RPMI7951 (cell line): ENCODE measurements at places on chromosomes 6 and 20.

DNA sequence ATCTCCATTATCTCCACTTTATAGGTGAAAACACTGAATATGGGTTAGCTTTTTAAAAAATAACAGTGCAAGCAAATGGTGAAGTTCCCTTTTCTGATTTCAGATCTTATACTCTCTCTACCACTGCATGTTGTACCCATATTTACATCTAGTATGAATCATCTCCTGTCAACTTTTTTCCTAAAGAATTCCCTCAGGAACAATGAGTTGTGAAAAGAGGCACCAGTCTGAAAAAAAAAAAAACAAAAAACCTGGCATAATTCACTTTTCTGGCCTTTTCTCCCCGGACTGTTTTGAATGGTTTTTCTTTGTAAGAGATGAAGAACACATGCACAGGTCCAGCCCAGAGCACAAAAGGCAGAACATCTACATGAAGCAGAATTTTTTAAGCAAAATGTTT, 596.0 kb downstream of the COL12A1 start:
- DNase-seq: no peak

DNA sequence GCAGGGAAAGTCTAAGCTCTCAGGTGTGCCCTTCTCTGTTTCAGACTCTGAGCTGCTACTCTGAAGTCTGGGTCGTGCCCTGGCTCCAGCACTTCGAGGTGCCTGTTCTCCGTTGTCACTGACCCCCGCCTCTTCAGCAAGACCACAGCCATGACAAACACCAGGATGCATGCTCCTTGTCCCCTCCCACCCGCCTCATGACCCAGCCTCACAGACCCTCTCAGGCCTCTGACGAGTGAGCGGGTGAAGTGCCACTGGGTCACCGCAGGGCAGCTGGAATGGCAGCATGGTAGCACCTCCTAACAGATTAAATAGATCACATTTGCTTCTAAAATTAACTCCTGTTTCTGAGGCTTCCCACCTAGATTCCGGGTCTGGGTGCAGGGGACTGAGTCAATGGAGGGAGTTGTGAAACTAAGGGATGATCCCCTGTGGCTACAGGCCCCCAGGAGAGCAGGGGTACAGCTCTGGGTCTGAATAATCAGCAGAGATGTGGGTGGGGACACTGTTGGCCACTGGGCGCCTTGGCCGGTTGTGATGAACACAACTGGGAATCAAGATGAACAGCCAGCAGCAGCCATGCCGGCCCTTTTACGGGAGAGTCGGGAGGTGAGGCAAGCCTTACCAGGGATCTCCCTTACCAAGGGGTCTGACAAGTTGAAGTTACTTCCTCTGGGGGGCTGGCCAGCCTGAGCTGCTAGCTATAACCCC, 10.7 kb downstream of the CST7 start:
- DNase-seq: no peak

DNA sequence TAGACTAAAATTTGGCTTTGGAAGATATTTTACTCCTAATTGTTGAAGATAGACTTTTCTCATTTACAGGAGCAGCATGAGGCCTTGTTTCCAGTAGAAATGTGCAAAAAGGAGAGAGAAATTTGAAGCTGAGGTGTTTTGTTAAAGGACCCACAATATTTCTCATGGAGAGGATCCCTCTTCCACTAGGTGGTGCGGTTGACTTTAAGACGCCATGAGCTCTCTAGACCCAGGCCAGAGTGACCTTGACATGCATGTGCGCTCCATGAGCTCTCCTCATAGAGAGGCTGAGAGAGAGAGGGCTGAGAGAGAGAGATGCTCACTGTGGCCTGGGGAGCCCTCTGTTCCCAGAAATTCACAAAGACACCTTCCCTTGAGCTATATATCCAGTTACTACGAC, 861.2 kb upstream of the EYS start:
- DNase-seq: no peak

- no peak for DNase-seq
These were observed 276.5 kb downstream of the CDC5L start for GRCh38 chr6:44663860-44664634.

DNA sequence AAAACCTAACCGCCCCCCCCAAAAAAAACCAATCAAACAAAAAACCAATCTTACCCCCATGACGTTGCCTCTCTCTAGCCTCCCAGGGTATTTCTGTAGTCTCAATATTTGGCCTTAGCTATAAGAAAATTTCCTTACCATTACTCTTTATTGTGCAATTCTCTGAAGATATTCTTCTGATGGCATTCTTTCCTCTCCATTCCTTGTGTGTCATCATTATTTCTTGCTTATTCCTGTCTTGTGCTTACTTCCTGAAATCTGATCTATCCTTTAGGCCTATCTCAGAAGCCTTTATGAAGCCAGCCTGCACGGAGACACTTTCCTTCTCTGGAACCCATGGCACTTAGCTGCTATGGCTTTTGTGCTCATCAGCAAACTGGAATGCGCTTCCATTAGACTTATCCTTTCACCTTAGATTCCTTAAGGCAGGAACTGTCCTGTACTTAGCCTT, 65.9 kb upstream of the DDR1 start:
- DNase-seq: peak; percentile 79

DNA sequence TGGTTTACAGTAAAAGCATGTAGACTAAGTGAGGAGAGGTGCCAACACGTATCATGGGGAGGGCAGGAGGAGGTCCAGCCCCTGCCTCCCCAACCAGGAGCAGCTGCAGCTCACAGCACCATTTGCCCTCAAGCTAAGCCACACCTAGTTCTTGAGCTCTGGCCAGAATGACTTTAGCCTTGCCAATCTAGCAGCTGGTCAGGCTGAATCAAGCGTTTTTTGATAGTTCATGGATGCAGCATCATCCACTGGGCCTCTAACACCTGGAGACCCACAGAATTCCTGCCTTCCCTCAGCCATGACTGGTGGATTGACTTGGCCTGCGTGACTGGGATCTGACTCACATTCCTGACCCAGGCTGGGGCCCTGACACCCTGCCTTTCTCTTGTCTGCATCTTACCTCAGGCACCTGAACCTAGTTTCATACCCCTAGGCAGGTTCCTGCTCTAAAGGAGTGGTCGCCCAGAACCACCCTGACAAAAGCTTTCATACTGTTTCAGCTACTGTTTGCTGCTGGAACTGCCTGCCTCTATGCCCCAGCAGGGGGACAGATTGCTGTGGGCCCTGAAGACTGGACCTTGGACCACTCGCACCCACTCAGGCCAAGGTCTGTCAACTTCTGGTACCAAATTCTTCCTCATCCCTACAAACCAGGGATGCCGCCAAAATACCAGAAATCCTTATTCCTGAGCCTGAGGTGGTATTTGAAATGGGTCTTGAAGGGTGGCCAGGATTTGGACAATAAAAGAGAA, 122.3 kb downstream of the QRSL1 start:
- peak; percentile 77 for DNase-seq

GRCh38 chr6:39091220-39091619, 23.8 kb downstream of the SAYSD1 start:
- no peak for DNase-seq

DNA sequence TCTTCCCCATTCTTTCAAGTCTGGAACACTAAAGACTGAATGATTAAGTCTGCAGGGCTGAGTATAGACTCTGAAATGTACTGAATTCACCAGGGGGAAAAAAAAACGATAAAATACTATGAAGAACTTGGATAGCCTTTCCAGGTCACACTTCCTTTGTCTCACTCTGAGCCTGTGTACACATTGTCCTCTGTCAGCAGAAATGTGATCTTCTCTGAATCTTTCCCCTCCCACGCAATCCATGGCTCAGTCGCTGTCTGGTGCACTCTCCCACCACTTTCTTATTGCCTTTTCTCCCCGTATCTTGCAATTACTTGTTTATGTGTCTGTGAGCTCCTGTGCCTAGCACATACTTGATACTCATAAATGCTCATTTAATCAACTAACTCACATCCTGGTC, 212.6 kb upstream of the RSPO3 start:
- DNase-seq: no peak

DNA sequence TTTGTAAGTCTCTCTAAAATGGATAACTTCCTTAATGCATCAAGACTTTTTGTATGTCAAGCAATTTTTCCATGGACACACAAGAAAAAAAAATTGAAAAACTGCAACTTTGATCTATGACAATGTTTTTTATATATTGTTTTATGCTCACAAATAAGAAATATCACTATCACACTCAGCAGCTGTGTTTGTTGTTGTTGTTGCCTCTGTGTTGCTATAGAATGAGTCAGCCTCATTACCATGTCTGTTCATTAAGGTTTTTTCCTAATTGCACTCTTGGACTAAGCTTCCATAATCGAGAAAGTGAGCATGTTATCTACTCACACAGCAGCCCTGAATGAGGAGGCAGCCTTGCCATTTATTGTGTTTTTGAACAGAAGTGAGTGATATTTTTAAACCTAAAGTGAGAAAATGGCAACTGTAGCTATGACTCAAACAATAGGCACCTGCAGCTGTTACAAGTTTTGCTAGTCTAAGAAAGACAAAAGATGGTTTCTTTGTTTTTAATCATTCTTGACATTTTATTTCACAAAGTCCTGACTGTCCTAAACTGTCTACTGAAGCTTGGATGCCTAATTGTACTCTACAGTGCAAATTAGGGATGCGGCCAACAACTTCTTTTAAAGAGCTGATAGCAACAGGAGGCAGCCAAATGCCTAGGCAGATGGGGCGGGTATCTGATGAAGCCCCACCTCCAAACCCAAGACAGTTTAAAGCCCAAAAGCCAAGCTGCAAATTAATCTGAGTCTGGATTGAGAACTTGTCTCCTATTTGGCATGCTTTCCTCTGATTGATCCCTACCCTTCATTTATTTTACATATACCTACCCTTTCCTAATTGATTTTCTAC, 77.9 kb upstream of the DOK5 start:
- no peak for DNase-seq

DNA sequence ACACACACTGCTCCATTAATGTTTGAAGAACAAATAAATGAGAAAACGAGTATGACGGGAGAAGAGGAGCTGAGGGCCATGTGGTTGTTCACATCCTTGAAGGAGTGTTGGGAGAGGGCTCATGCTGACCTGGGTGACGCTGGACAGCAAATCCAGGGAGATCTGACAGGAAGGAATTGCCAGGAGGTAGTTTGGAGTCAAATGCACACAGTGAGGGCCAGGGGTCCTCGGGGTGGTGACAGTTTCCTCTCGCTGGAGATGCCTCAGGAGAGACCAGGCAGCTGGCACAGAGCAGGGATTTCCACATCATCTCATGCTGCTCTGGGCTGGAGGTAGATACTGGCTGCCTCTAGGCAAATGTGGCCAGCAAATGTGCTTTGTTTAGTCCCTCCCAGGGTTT, 2.0 kb upstream of the TMEM181 start:
- no peak for DNase-seq

GRCh38 chr20:48298851-48299484, 513.7 kb upstream of the SULF2 start:
- peak; percentile 98 for DNase-seq

GRCh38 chr6:117451671-117452070, 25.9 kb upstream of the ROS1 start:
- DNase-seq: no peak

DNA sequence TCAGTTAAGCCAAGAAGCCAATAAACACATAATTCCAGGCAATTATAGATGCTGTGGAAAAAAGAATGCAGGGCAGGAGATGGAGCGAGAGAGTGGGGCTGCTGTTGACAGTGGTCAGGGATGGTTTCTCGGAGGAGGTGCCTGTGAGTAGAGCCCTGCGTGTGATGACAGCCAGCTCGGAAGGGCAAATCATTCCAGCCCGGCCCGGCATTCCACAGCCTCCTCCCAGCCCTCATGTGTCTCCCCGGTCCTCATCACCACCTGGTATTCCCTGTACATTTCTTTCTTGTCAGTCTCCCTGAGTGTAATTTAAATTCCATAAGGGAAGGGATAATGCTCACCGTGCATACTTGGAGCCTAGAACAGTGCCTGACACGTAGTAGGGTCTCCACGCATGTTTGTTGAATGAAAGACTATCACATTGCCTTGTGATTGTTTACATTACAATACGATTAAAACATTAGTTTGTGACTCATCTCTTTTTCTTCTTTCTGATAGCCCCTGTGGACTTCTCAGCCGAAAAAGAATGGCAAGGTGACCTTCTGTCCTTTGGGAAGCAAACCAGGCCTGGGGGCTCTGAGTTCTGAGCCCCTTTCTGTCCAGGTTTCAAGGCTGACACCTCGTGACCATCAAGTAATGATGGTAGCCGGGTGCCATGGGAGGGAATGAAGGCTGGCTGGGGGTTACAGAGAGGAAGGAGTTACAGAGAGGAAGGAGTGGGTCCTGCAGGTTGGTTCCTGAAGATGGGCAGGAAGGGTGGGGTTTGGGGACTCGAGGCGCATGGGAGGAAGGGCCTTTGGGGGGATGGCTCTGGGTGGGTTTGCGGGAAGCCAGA, 379.5 kb upstream of the SULF2 start:
- no peak for DNase-seq

GRCh38 chr6:138331984-138332383, 45.7 kb upstream of the SMIM28 start:
- no peak for DNase-seq

- DNase-seq: peak; percentile 34
These were observed 64.5 kb downstream of the OR2B2 start for GRCh38 chr6:27847706-27848105.

- no peak for DNase-seq
These were observed 77.0 kb upstream of the SGK1 start for GRCh38 chr6:134394905-134395304.

- peak; percentile 30 for DNase-seq
These were observed 110.8 kb downstream of the SNX5 start for GRCh38 chr20:17857639-17858449.

- no peak for DNase-seq
These were observed 55.0 kb upstream of the IYD start for GRCh38 chr6:150313781-150314180.

DNA sequence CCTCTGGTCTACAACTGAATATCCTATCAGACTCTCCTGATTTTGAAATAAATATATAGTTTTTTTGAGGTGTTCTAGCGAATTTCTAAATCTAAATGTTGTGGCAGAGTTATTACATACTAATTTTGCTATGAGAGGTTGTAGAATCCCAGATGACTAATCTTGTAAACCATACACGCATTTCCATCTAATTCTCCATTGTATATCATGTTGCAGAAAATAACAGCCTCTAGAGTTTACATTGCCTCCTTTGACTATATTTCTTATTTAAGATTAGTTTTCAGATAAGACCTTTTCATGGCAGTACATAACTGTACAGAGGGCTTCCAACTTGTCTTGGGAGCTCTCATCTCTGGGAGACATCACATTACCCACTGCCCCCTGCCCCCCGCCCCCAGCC, 22.9 kb downstream of the PTPN1 start:
- DNase-seq: no peak

- no peak for DNase-seq
These were observed 912 bp downstream of the EYA4 start for GRCh38 chr6:133241901-133242636.

DNA sequence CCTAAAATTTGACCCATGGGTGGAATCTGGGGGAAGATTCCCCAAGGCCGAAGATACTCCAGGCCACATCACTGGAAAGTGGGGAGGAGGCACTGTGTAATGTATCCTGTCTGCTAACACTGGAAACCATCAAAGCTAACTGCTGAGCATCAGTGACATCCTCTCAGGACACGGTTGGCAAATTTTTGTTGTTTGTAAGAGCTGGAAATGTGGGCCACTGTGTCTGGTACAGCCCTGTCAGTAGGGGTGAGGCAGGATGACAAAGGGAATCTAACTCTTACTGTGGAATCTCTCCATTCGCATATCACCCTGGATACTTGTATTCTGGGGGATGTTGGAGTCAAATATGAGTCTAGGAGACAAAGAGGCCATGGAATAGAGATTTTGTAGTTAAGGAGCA, 17.0 kb upstream of the CLPSL2 start:
- no peak for DNase-seq

GRCh38 chr20:48638546-48638945, 189.3 kb downstream of the PREX1 start:
- DNase-seq: peak; percentile 95
